ENCODE measurements at places on chromosomes 2 and 18.

DNA sequence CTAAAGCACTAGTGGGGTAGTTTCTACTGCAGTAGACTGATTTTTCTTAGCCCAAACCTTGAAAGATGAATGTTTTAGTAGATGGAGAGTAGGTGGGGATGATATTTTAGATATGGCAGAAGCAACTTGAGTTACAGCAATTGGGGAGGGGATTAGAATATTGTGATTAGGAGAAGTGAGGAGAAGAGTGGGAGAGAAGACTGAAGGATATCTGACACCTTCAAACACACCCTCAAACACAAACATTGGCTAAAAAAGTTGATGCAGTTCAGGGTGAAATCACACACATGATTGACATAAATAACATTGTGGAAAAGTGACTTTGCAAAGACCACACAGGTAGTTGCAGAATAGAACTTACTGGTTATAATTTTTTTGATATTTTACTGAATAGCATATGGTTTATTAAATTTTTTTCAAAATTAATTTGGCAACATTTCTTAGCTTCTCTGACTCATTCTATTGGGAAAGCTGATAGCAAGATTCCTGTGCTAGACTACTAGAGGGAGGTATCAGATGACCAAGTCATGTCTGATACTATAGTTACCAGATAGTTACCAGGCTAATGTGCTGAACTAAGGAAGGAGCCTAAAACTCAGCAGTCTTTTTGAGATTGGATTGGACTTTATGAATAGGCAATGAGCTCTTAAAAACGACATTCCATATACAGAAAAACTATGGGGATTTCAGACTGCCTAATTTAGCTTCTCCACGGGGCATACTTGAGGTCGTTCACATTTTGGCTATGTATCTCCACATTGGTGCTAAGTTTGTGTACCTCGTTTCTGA is 73.0 kb downstream of the ACTR3 start:
- DNase-seq = peak; percentile 57

DNA sequence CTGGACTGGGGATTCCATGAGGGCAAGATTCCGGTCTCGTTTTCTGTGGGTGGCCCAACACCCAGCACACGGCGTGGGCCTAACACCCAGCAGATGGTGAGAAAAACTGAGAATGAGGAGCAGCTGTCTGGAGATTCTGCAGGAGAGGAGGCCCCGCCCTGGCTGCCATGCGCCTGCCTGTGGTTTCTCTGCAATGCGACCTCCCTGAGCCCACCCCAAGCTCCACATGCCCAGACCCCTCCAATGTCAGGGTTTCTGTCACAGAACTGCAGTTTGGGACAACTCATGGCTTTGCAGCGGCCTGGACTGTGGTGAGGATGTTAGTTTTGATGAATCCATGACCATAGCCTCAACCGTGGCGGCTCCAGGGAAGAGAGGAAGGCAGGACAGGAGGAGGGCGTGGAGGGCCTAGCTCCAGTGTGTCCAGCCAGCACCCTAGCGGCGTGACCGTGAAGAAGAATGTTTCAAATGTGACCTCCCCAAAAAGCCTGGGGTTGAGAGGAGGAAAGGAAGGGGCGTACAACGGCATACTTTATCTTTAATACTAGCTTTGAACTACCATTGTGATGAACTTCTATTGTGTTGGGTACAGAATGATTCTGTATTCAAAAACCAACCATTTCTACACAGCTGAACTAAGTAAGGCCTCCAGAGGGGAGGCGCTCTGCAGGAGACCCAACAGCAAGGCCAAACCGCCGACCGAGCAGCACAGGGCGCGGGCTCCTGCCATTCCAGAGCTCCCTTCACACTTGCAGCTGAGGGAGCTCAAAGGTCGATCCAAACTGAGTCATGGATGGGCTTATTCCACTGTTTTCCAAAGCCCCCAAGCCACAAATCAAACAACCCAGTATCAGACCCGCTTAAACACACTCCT is 3.4 kb downstream of the PXDN start:
- peak; percentile 65 for DNase-seq

- no peak for DNase-seq
Measured at GRCh38 chr2:229162015-229162414, 109.1 kb downstream of the PID1 start.

GRCh38 chr2:84451579-84451978 is 7.5 kb downstream of the SUCLG1 start:
- no peak for DNase-seq

GRCh38 chr2:63792530-63792929 is 49.2 kb upstream of the UGP2 start:
- DNase-seq = peak; percentile 86

DNA sequence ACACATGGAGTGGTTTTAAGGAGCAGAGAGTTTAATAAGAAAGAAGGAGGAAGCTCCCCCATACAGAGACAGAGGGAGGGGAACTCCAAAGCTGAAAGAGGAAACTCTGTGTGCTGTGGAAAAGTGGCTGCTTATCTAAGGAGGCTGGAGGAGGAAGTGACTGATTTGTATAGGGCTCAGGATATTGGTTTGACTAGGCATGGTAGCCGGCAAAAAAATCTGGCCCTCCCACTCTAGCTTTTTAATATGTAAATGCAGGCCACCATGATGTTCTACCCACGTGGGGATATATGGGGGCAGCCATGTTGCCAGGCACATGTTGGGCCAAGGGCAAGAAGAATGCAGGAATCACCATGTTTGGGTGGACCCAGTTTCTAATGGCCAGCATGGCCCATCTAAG is 64.3 kb downstream of the HNMT start:
- no peak for DNase-seq

Data from fibroblast of skin of scalp (primary cell).